NCI-H1417 (cell line): ENCODE measurements at places on chromosomes 2 and 18.

GRCh38 chr2:109370399-109371035 is 241.5 kb downstream of the SH3RF3 start:
- DNase-seq: no peak

GRCh38 chr2:199201539-199201938 is 256.2 kb downstream of the SATB2 start:
- DNase-seq: no peak

- no peak for DNase-seq
Measured at GRCh38 chr2:28004086-28004485, 113.6 kb downstream of the BABAM2 start.

DNA sequence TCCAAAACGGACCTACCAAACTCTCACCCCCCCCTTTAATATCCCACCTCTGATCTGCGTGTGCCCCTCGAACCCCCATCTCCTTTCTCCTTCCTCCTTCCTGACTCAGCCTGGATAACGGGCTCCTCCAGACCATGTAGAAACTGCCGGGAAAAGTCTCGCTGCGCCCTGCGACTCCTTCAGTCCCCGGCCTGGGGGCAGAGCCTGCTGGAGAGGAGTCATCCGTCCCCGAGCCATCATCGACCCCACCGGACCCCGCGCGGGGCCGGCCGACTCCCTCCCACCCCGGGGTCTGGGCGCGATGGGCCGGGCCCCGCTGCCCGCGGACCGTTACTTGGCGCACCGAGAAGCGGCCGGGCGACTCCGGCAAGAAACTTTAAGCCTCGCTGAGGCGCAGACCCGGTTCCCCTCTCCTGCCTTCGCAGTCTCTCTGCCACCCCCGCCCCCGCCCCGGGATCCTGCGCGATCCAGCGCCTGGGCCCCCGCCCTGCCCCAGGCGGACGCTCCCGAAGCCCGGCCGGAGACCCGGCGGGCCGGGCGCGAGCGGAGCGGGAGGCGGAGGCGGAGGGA is 3.4 kb downstream of the ZEB2 start:
- no peak for DNase-seq

DNA sequence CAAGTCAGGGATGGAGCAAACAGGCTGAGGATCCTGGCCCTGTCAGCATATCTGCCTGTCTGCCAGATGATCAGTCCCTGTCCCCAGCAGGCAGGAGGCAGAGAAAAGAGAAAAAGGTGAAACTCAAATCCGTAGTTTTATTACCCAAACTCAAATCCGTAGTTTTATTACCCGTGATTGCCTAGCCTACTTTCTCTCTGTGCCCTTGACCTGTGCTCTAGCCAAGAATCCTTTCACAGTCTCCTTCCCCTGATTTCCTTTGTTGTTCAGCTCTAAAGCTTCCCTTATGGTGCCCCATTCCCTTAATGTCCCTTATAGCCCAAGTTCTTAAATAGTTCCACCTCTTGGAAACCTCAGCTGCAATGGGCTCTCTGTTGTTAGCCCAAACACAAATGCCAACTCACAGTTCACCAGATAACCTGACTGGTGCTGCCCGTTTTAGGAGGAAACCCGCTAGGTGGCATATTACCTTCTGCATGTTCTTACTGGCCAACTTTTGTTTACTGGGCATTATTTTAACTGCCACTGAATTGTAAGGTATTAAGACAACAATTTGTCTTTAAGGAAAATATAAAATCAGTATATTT is 125.7 kb upstream of the FZD5 start:
- DNase-seq: no peak

- DNase-seq: peak; percentile 1
Measured at GRCh38 chr2:160703648-160704585, 210.3 kb upstream of the RBMS1 start.

- no peak for DNase-seq
Measured at GRCh38 chr2:237549216-237549615, 17.2 kb upstream of the PRLH start.

DNA sequence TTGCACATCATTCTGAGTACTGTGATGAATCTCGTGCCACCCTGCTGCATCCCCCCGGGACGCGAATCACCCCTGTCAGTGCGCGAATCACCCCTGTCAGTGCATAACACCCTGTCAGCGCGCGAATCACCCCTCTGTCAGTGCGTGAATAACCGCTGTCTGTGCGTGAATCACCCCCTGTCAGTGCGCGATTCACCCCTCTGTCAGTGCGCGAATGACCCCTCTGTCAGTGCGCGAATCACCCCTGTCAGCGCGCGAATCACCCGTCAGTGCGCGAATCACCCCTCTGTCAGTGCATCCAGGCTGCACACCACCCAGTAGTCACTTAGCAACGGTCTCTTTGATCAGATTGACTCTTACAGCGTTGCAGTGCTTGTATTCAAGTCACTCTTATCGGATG is 134.4 kb upstream of the TPO start:
- DNase-seq: no peak
